ENCODE measurements at places on chromosomes 7 and 10.
A peak's percentile ranks its signal among the peaks of the same experiment; 100 is the strongest.

GRCh38 chr7:113204415-113204814 lies 86.1 kb upstream of the SMIM30 start:
- no peak for DNase-seq

DNA sequence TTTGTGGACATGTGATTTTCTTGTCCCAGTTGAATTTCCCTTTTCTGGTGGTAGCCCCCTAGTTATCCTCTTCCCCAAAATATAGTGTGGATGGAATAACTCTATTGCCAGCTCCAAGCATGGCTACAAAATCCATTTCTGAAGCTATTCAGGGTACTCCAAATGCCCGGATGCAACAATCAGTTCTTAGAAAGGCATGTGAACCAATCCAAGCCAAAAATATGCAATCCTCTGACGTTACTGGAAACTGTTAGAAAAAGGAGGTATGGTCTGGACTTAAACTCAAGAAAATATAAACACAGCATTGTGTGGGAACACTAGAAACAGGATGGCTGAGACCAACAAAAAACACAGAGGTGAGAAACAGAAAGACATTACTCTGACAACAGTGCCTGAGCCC lies 347.0 kb downstream of the GPAM start:
- no peak for DNase-seq

- no peak for DNase-seq
These were observed 54.1 kb downstream of the TCF7L2 start for GRCh38 chr10:113004069-113004618.

GRCh38 chr10:123297175-123297574 lies 143.0 kb downstream of the BUB3 start:
- no peak for DNase-seq

DNA sequence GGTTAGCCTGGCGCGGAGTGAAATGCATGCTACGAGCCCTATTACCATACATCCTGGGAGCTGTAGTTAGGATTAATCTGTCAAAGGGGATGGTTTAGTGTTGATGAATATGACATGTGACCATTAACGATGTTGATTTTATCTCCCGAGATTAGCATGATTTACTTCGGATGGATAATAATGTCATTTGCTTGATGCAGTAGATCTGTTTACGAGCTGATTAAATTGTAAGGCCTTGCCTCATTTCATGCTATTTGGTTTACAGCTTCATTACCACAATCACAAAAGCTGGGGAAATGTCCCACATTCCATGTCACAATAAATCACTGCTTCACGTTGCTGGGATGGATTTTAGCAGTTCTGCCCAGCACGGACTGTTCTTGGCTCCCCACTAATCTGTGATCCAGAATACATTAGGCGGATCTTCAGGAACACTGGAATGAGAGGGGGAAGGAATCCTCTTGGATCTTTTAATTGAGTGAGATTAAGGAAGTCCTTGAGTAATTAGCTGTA lies 22.3 kb downstream of the ZNF503 start:
- DNase-seq: no peak

- DNase-seq: peak; percentile 6
These were observed 32.1 kb downstream of the PRKG1 start for GRCh38 chr10:51106311-51106945.

- DNase-seq: no peak
These were observed 14.7 kb downstream of the PPP2R2D start for GRCh38 chr10:131915484-131915883.

- no peak for DNase-seq
These were observed 20.9 kb downstream of the AQP1 start for GRCh38 chr7:30932562-30932961.

- DNase-seq: no peak
These were observed 9.0 kb upstream of the PIP4K2A start for GRCh38 chr10:22723343-22723779.

DNA sequence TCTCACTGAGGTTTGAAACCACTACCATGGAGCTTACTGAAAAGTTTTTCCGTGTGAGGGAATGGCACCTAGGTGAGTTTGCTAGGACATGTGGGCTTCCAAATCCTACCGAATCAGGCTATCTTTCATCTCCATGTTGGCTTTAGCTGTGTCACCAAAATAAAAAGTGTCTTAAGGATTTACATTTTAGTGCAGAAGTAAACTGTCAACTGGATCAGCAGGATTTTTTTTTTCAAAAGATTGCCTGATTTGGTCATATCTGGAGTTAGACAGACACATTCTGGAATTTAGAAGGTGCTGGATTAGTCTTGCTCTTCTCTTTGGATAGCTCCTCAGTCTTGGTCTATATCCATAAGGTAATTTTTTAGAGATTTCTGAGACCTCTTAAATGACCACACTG lies 5.5 kb downstream of the ARID5B start:
- no peak for DNase-seq

DNA sequence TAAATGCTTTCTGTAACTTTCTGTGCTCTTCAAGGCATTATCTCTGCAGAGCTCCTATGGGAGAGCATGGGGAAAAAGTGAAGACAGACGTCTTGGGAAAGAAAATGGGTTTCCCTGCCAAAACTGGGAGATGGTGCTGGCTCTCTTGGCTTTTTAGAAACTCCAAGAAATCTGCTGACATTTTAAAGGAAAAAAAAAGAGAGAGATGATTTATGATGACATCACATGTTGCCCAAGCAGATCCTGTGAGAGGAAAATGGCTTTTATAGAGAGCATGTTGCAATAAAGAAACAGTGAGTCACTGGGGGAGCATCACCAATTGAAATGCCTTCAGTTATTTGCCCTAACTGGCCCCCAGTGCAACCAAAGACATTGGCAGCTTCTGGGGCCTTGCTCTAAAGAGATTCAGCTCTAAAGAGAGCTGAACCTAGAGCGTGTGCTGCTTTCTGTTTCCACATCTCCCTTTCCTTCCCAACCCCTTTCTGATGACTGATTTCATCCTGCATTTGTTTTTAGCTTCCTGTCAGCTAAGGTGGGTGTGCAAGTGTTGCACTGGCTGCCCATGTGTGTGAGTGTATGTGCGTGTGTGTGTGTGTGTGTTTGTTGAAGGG lies 37.7 kb downstream of the LRMDA start:
- DNase-seq: peak; percentile 58

DNA sequence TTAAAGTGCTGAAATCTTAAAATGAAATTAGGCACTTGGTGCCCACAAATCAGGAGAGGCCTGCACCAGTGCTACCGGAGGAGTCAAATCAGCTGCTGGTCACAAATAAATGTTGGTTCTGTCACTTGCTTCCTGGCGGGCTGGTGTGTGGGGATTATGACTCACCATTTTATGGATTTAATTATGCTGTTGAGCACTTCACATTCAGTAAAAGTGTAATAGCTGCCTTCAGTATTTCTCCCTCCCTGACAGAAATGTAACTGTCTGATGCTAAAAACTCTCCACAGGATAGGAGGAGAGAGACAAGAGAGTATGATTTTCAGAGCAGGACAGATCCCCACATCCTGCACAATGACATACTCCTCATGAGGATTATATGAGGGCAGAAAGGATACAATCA lies 186.0 kb downstream of the JAZF1 start:
- peak; percentile 16 for DNase-seq

DNA sequence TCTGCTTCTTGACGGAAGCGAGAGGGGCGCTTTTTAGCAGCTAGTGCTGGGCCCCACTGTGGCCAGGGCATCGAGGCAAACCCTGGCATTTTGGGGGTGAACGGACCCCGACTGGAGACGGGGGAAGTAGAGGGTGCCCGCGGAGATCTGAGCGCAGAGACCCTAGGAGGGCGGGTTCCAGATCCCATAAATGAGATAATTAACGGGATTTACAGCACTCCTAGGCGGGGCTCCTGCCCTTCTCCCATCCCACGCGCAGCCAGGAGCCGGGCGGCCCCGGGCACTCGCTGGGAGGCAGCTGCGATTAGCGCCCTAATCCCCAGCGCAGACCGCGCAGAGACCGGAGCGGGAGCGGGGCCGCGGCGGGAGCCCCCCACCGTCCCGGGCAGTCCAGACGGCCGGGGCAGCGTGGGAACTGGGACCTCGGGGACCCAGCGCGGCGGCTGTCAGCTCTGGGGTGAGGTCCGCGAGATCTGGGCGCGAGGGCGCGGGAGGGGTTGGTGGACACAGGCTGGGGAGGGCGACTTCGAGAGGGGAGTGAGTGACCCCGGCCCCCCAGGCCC lies 735 bp downstream of the JCAD start:
- peak; percentile 22 for DNase-seq

- no peak for DNase-seq
These were observed 72.6 kb downstream of the INPP5A start for GRCh38 chr10:132610071-132610701.

DNA sequence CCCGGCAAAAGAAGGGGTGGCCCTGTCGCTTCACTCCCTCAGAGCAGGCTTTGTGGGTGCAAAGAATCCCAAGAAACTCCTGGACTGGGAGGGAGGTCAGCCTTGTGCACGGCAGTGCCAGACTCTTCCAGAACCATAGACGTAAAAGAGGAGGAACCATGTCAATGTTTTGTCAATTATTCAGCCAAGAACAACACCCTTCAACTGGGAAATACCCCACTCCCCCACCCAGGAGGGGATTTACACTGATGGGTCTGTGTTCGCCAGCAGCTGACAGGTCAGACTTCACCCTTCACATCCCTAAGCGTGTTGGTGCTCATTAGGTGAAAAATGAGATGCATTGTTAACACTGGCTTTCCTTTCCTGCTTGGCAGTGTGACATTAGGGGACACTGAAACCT lies 116.8 kb upstream of the BMPER start:
- no peak for DNase-seq

- DNase-seq: peak; percentile 50
These were observed 594 bp upstream of the RP9 start for GRCh38 chr7:33109758-33110238.

DNA sequence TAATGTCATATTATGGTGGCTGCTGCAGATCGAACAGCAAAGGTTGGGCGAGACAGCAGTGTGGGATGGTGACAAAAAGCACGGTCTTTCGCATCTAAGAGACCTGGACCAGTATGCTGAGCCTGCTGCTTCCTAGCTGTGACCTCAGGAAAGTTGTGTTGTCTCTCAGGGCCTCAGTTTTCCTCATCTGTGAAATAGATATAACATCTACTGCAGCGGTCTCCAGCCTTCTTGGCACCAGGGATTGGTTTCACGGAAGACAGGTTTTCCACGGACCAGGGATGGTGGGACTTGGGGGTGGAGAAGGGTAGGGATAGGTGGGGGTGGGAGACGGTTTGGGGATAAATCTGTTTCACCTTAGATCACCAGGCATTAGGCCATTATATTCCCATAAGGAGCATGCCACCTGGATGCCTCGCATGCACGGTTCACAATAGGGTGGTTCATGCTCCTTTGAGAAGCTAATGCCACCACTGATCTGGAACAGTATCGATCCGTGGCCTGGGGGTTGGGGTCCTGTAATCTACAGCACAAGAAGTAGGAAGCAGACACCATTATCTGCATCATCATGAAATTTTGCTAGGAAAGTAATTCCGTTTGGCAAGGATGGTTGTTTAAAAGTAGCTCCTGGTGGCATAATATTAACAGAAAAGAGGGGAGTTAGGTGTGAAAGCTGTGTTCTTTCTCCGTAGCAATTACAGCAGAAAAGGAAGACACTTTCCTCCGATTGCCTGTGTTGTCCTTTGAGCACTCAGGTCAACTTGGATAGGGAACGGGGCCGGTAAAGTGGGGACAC lies 10.8 kb downstream of the KLF6 start:
- no peak for DNase-seq

DNA sequence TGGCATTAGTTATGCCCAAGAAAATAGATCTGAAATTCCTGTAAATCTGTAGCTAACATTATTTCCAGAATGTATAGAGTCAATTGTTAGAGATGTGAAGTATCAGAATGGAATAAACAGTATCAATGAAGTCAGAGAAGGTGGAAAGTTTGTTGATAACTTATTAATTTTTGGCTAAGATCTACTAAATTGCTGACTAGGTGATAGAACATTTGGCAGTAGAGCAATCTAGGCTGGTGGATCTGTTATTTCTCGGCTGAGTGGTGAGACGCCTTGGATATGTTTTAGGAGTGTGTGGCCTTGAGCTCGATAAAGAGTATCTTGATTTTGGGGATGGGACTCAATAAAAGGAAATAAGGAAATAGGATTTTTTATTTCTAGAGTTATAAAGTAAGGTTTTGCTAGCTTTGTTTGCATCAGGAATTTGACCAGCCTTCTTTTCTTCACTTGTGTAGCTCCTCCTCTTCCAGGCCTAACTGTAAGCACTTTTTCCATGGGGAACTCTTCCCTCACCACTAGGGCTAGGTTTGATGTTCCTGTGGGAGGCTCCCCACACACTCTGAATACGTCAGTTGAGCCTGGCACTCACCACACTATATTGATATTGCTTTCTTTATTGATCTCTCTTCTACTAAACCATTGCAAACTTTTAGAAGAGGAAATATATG lies 86.8 kb upstream of the CSTF2T start:
- DNase-seq: no peak

DNA sequence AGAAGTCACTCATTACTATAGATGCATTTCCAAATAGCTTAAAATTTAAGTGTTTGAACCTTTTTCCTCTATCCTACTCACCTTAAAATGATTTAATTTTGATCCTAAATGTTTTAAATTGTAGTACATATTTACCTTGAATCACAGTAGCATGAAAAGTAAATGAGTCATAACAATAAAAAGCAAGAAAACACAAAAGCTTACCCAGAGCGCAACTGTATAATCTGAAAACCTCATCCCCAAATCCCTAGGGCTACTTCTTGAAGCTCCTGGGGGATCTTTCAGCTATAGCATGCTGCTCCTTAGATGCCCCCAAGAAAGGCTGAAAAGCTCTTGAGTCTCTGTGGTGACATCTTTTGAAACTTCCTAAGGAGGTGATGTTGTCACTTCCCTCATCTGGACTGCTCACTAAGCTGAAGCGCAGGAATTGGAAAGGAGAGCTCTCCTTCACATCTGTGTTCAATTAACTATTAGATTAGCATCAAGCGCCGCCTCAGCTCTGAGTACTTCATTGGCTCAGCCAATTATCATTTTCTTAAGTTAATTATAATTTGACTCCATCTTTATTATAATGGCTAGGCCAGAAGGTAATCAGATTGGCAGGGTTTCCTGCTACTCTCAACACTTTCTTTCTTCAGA lies 60.2 kb downstream of the SEMA3E start:
- DNase-seq: no peak

DNA sequence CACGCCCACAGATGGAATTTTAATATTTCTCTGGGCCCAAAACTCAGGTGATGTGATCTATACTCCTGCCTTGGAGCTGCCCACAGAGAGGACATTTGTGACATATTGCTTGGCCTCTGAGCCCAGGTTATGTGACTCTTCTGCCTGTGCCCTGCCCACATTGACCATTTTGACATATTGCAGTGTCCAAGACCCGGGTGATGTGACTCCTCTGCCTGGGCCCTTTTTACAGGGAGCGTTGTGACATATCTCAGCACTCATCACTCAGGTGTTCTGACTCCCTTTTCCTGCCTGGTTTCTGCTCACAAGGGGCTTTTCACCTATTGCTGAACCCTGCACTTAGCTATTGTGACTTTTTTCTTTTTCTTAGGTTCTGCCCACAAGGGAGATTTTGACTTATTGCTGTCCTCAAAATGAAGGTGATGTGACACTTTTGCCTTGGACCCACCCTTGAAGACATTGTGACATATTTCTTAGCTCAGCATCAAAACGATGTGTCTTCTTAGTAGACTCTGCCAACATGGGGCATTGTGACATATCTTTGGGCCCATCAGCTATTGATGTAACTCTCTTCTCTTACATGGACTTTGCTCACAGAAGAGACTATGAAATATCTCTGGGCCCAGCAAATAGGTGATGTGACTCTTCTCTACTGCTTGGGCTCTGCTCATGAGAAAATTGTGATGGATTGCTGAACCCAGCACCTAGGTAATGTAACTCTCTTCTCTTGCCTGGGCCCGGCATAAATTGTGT lies 11.0 kb upstream of the ZNF107 start:
- DNase-seq: no peak

Measured in MG63 (cell line).